ENCODE measurements at places on chromosomes 6 and 20.

DNA sequence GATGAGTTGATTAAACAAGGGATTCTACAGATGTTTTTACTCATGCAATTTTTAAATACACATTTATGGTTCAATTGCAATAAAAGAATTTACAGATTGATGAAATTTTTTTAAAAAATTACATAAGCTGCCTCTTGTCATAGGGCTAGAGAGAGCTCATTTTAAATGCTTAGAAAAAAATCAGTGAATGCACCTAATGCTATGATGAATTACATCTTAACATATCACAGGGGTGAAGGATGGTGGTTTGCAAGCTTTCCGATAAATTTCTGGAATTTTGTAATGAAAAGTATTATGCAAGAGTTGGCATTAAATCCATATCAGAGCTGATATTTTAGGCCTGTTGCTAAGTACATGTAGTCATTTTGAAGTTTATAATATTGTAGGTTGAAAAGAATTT is 29.6 kb downstream of the DSE start:
- no peak for DNase-seq

GRCh38 chr6:20354366-20354765 is 47.3 kb upstream of the E2F3 start:
- DNase-seq, result no peak

DNA sequence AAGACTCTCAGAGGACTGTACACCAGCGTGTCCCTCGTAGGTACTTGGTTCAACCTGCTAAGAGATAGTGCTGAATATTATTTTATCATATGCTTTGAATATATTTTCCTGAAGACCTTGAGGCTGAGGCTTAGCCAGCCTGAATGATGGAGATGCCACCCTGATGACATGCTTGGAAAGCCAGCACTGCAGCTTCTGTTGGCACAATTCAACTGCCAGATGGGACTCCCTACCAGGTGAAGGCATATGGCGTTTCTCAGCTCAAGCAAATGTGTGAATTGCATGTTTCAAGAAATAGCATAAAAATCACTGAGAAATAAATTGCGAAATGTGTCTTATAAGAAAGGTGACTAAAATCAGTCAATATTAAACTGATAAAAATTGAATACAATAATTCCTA is 228.1 kb upstream of the CST7 start:
- no peak for DNase-seq

GRCh38 chr20:19129306-19129705 is 83.1 kb upstream of the SLC24A3 start:
- no peak for DNase-seq

GRCh38 chr20:5426026-5426425 is 109.3 kb upstream of the PROKR2 start:
- no peak for DNase-seq

GRCh38 chr20:20276811-20277530 is 90.9 kb upstream of the INSM1 start:
- no peak for DNase-seq

DNA sequence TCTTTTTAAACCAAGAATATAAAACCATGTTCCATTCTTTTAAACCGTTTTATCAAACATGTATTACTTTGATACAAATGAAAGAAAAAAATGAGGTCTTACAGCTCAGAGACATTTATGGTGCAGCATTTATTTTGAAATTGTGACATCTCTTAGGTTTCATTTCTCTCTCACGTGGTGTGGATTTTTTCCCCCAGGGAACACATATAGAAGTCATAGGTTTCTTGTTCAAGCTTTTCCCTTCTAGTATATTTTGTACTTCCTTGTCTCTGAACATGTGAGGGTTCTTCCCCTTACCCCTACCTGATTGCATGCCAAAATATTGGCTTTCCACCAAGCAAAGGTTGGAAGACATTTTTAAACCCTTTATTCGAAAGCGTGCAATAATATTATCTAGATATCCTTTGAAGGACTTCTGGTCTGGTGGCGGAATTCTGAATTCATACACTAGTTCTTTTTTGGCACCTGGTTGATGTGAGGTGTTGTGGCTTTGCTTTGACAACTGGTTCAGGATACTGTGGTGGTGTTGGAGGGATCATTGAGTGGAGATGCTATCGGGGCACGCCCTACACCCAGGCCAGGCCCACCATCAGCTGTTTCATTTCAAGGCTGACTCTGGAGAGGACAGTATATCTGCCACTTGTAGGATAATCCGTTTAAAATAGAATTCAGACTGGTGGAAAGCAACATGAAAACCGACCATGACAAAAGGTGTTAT is 5.6 kb upstream of the FAM50B start:
- DNase-seq, result peak; percentile 65

GRCh38 chr20:22740829-22741228 is 156.5 kb upstream of the FOXA2 start:
- DNase-seq, result no peak

- no peak for DNase-seq
These were observed 7.2 kb downstream of the NHSL1 start for GRCh38 chr6:138492113-138492512.

DNA sequence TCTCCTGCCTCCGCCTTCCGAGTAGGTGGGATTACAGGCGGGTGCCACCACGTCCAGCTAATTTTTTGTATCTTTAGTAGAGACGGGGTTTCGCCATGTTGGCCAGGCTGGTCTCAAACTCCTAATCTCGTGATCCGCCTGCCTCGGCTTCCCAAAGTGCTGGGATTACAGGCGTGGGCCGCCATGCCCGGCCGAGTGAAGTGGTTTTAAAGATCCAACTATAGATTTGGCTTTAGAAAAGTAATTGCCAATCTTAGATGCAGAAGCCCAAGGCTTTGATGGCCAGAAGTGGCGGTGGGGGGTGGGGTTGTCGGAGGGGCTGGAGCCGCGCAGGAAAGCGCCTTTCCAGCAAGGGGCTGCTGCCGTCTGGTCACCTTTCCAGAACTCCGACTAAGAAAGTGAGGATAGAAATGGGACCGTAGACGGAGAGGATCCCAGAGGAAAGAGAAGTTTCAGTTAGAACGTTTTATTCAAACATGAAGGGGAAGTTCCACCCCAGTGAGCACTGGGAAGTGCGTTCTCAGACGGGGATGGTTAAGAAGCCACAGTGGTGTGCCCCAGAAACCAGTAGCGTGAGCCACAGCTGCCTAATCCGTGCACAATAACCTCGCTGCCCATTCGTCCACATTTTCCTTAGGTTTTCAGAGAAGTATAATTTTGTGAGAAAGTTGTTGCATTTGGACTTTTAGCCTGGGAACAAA is 69.7 kb downstream of the DLL1 start:
- no peak for DNase-seq

GRCh38 chr20:51458751-51459439 is 83.6 kb downstream of the NFATC2 start:
- DNase-seq, result no peak

GRCh38 chr6:44171899-44172546 is 13.4 kb downstream of the CAPN11 start:
- no peak for DNase-seq

DNA sequence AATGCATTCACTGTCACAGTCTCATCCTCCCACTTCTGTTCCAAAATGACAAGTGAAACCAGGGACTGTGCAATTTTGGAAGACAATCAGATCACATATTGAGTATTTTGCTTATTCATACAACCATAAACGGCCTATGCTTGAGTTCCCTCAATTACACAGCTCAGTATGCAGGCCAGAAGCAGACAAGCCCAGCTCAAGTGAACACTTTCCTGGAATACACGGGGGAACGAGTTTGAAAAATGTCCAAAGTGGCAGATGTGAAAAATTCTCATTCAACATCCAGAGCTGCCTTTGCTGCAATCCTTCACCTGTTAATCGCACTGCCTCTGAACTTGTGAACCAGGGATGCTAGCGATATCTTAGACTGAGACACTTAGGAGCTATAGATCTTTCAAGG is 190.2 kb downstream of the COL9A1 start:
- DNase-seq, result no peak

- no peak for DNase-seq
These were observed 15.6 kb upstream of the ISM1 start for GRCh38 chr20:13205425-13205824.

Data from ELR (cell line).